GM04503 (cell line): ENCODE measurements at places on chromosomes 7 and 10.

DNA sequence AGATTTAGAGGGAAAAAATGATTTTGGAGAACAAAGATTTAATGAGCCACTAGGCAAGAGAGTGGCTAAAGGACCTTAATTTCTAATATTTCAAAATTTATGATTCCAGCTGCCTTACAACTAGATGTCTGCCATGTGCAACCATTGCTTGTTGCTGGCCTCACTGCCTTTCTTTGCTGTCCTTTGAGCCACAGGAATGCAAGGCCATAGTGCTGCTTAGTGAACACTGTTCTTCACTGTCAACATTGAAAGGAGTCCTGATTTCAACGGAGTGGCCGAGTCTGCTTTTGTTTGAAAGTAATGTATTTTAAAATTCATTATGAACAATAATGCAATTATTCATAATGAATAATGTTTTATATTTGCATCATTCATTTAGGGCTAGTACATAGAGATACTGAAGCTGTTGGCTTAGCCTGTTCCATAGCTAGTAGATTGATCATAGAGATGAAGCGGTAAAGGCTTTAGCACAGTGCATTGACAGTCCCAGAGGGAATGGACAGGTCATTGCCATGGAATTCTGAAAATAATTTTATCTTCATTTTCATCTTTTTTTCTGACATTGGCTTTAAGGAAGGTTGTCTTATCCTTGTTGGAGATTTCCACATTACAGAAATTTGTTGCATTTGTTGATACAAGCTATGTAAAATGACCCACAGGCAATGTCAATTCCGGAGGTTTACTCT is 544.1 kb downstream of the AUTS2 start:
- DNase-seq, result no peak

- no peak for DNase-seq
These were observed 280.5 kb upstream of the SP8 start for GRCh38 chr7:21067216-21067615.

DNA sequence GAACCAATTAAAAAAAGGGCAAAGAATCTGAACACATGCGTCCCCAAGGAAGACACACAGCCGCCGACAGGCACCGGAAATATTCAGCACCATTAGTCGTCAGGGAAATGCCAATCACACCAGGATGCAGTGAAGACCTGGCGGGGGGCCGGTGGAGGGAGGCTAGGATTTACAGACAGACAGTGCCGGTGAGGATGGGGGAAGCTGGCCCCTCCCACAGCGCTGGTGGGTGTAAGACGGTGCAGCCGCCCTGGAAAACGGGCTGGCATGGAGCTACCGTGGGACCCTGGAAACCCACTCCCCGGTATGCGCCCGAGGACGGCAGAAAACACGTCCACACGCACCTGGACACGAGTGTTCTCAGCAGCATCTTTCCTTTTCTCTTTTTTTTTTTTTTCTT is 4.8 kb upstream of the ADAP1 start:
- no peak for DNase-seq

GRCh38 chr7:35749556-35749955 is 51.3 kb upstream of the SEPTIN7 start:
- DNase-seq, result no peak

GRCh38 chr10:129938460-129938859 is 25.6 kb downstream of the EBF3 start:
- no peak for DNase-seq

DNA sequence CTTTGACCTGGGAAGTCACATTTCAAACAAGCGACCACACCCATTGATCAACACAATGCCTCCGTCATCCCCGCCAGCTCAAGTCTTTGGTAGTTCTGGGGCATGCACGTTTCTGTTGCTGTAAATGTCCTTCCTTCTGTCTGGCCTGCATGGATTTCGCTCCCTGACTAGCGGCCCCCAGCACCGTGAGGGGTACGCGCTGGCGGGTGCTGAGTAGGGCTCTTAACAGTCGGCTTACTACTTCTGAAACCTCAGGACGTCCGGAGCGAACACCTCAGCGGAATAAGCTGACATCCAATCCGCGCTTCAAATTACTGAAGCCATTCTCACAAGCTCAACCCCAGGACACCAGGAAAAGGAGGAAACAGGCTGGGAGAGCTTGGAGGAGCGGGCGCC is 505 bp downstream of the NUDCD3 start:
- DNase-seq, result no peak

DNA sequence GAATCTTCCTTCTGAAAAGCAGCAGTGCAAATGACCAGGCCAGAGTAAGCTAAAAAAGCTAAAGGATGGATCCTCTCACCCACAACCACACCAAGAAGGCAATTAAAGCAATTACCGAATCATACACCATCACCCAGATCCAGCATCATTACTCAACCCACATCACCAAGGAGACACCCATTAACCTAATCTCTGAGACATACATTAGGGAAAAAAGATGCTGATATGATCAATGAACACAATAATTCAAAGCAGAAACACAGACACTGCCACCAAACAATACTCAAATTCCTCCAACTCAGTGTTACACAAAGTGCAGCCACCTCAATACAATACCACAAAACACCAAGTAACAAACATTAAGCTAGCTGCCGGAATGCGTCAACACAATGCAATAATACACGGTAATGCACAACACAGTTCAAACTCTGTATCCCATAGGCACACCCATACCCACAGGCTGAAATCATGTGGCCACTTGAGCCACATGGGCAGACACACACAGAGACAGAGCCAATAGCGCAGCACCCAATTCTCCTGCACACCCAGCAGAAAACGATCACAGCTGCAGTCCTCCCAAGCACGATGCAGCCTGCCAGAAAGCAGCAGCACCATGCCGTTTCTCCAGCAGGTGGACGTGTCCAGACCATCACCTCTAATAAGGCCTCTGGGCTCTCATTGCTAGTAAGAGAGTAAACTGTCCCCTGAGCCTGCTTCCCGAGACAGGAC is 21.5 kb downstream of the PAX2 start:
- DNase-seq, result no peak

DNA sequence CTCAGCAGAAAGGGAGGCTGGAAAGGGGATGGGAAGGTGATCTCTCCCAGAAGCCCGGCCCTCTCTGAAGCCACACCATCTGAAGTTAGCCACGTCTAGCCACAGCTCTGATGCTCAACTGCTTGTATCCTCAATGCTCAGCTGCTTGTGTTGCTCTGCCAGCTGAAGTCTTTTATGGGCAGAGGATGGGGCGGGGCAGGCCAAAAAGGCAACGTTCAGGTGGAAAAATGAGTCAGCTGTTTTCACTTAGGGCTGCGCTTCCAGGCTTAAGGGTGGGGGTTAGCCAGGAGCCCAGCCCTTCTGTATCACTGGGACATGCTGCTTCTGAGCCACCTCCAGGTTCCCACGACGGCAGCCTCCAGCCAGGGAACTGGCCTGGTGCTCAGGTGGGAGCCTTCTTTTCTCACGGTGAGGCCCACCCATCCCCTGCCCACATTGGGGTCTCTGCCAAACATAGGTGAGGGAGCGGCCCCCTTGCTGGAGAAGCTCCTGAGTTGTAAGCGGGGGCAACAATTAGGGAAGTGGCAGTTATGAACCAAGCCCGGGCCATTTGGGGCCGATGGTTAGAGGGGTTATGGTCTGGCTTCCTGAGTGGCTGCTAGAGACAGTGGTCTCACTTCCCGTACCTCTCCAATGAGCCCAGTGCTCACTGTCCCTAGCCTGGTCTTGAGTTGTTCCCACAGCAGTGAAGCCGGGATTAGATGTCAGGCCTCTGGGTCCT is 44.9 kb upstream of the CNPY1 start:
- DNase-seq, result no peak

DNA sequence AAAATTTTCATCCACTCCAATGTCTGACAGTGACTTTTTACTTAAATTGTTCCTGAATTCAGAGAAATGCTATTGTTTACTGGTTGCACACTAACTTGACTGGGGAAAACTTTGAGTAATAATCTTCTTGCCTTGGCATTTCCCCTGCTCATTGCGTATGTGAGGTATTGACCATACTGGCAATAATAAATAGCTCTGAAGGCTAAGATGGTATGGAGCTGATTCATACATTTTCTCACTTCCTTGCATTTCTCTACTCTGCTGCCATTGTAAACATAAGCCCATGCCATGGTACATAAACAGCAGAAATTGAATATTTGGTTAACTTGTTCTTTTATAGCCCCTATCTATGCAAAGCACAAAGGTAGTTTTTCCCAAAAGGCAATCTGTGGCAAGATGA is 290.0 kb downstream of the RNLS start:
- no peak for DNase-seq

- DNase-seq, result no peak
These were observed 212.4 kb upstream of the GALNT17 start for GRCh38 chr7:70919481-70920073.

DNA sequence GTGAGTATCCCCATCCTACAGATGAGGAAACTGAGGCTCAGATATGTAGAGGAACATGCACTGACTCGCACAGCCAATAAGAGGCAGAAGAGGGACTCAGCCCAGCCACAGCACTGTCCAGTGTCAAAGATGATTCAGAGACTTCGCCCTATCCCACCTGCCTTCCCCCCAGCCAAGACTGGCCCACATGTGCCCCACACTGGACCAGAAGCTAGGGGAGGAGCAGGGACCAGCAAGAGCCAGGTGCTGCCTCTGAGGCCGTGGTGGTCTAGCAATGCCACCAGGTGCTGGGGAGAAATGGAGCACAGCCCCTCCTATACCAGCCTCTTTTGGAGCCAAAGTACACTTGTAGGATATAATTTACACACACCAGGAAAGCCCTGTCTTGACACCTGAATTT is 22.3 kb downstream of the GRID1 start:
- no peak for DNase-seq

DNA sequence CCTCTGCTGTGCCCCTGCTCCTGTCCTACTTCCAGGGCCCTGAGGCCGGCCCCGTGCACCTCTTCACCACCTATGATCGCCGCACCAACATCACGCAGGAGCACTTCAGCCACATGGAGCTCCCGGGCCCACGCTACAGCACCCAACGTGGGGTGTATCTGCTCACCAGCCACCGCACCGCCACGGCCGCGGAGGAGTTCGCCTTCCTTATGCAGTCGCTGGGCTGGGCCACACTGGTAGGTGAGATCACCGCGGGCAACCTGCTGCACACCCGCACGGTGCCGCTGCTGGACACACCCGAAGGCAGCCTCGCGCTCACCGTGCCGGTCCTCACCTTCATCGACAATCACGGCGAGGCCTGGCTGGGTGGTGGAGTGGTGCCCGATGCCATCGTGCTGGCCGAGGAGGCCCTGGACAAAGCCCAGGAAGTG is 1.8 kb downstream of the RBP3 start:
- DNase-seq, result no peak
